ENCODE measurements at places on chromosomes 12 and 14.

DNA sequence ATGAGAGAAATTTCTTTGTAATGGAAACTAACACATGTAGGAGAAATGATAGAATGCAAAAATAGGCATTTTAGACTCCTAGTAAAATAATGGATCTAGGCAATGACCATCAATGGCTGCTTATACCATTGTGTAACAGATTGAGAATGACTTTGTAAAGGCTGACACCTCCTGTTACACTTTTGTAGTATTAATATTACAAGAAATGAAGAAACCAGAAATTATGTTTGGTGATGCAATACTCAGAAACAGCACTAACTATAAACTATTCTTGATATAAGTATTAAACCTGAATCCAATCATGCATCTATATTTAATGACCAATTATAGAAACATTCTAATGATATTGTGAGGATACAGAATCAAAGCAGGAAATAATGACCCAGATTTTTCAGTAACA, 108.5 kb upstream of the CNTN1 start:
- DNase-seq: no peak

- DNase-seq: peak; percentile 62
These were observed 637 bp downstream of the PTMS start for GRCh38 chr12:6766651-6767349.

- DNase-seq: no peak
These were observed 5.3 kb upstream of the HECTD1 start for GRCh38 chr14:31212893-31213292.

DNA sequence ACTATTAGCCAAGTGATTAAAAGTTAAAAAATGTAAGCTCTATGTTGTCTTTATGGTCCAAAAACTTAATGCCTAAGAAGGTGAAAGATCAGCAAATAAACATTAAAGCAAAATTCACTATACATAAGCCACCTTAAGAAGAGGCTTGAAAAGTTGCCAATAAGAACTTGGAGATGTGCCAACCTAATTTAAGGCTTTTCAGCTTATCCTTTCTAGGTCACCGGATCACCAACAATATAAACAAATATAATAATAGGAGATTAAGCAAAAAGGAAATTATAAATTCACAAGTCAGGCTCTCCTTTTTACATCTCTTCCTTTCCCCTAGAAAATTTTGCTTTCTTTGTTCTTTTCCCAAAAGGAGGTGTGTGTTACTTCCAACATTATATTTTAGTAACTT, 30.9 kb downstream of the SLC2A3 start:
- no peak for DNase-seq

DNA sequence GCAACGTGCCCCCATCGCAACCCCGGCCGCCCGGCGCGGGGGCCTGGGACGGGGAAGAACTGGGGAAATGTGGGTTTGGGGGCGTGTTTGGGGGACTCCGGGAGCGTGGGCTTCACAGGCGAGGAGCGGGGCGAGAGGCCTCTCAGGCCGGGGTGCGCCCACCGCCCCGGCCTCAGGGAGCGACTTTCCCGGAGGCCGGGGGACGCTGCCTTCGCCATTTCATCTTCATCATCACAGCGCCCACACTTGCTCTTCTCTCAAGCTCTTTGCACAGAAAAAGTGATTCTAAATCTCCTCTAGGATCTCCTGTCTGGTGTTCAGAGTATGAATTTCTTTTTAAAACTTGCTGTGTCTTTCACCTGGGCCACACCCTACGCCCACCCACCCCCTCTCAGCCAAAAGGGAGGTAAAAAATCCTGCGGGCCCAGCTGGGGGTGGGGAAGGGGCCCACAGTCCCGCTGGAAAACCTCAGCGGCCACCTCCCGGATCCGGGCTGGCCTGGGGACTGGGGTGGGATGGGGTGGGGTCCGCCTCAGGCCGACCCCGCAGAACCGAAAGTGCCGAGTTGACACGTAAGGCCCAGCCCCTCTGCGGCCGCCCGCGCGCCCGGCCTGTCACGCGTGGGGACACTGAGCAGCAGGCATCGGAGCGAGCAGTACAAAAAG, 7.4 kb downstream of the CDKN1B start:
- peak; percentile 43 for DNase-seq

GRCh38 chr12:26499979-26500640, 304.7 kb downstream of the SSPN start:
- DNase-seq: no peak

DNA sequence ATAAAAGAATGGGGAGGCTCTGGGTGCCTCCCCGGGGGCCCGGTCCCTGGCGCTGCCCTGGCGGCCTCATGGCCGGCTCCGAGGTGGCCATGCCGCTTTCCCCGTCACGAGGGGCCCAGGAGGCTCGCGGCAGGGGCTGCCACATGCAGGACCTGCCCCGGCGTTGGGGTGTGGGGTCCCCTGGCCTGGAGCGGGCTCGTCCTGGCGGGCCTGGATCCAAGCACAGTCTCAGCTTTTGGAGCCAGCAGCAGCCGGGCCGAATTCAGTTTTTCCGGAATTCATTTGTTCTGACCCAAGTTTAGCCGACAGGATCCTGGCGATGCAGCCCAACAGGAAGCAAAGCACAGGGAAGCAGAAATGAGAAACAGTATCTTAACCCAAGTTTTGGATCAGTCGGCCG, 26.4 kb upstream of the AEBP2 start:
- no peak for DNase-seq

DNA sequence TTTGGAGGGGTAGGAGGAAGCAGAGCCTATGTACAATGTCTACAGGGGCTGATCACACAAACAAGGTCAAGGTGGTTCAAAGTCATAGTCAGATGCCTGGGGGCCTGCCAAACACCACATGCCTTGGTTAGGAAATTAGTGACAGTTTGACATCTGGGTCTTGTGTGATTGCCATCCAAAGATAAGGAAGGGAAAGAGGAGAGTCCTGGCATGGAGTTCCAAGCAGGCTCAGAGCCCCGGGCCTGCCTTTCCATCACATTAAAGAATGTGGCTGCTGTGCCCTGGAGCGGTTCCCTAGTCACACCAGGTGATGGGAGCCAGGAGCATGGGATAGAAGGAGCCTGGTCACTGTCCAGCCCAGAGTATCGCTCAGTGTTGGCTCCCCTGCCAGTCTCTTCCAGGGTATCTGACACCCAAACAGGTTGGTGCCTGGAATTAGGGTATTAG, 53.6 kb upstream of the BCL2L14 start:
- DNase-seq: peak; percentile 18

DNA sequence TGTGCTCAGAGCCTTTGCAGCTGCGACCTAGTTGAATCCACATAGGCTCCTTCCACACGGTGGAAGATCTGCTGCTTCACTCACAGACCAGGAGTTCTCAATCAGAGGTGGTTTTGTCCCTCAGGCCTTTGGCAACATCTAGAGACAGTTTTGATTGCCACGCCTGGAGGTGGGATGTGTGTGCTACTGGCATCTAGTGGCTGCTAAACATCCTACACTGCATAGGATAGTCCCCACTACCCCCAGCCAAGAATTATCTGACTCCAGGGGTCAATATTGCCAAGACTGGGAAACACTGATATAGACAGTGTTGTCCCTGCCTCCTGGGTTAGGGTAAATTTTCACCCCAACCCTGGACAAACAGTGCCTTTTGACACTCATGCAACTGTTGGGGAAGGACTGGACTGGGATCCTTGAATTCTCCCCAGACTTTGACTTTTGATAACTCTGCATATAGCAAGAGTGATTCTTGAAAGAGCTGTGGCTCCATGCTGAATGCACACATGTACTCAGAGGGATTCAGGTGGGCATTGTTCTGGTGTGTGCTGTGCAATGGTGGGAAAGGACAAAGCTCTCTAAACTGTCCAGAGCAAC, 39.8 kb downstream of the BAZ2A start:
- no peak for DNase-seq

DNA sequence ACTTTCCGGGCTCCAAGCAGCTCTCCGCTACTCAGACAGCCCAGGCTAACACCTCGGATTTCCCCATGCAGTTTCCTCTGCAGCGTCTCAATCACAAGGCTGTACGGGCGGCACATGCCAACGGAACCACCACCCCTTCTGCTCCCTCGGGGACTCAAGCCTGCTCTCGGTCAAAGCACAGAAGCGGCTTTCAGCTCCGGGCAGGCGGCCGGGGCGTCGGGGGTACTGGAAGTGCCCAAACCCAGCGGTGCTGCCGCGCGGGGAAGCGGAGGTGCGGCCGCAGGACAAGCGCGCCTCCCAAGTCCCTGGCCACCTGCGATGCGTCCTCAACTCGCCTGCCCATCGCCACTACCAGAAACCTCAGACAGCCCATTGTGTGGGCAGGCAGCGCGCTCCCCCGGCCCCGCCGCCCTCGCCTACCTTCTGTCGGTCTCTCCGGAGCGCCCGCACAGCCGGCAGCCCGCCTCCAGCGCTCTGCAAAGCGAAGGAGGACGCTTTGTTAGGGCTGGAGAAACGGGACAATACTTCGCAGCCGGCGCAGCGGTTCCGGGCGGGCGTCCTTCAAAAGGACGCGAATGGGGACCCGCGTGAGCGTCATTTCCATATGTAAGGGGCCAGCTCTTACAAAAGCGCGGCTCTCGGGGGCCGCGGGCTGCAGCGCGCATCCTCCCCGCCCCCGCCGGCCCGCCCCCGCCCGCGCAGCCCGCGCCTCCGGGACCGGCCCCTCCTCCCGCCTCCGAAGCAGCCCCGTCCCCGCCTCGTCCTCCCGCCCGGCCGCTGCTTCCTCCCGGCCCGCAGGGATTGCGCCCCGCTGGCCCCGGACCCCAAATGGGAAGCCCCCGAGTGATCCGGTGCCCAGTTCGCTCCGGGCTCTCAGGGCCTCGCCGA, 674 bp downstream of the NIN start:
- DNase-seq: peak; percentile 72

DNA sequence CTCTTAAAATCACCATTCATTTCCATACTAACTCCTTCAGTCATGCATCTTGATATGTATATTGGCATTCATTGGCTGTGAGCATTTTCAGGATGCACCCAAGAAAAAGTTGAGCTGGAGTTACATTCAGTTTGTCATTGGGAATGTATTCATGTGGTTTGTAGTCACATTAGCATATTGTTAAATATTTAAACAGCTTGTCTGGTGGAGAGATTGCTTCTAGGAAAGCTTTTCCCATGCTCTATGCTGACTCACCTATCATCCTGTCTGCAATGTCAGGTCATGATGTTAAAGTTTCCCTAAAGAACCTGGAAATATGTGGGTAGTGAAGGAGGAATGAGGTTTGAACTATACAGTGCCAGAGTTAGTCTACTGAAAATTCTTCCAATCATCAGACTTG, 583.6 kb downstream of the GALC start:
- no peak for DNase-seq

DNA sequence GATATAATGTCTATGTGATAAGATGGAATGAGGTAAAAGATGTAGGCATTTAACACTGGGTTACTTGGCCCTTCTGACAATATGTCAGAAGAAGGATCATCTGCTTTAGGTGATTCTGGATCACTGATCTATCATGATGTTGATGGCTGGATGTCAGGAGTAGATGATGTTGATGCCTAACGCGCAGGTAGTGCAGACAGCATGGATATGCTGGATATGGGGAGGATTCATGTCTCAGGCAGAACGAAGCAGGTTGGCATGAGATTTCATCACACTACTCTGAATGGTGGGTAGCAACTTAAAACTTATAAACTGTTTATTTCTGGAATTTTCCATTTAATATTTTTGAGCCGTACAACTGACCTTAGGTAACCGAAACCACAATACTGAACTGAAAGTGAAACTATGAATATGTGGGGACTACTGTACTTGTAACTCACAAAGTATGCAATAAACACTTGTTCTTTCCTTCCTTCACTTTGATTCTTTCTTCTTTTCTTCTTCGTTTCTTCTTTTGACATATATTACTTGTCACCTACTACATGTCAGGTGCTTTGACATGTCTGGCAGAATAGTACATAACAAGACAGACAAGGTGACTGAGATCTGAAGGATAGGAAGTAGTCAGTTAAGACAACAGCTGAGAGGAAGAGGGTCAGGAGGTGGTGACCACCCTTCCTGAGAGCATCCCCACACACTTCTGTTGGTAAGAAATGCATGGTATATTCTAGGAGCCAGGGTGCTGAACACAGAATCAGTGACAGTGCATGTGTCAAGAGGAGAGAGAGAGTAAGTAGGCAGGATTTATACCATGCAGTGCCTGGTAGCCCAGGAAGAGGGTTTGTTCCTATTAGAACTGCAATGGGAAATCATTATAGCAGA, 238.8 kb downstream of the PPFIA2 start:
- DNase-seq: no peak

- no peak for DNase-seq
These were observed 9.8 kb downstream of the SCAF11 start for GRCh38 chr12:45980540-45980939.

- DNase-seq: peak; percentile 22
These were observed at the start of gene CYP27B1 for GRCh38 chr12:57766464-57767304. Gene CYP27B1 (minus strand): TSS chr12:57767078. CDS start chr12:57767041, 37 bp downstream.

- no peak for DNase-seq
These were observed 734 bp downstream of the COX6A1 start for GRCh38 chr12:120438495-120439198.

Measured in stimulated activated CD4-positive, alpha-beta T cell treated with anti-CD3 and anti-CD28 coated beads, Interleukin-4, amount 100 ng/mL, for 1 hour (primary cell).